Muscle of back (tissue), 13 donors: ENCODE measurements at places on chromosomes 2 and 18.
A peak's percentile ranks its signal among the peaks of the same experiment; 100 is the strongest.

- DNase-seq: no peak
Measured at GRCh38 chr2:199956062-199956380, 639 bp downstream of the MAIP1 start.

GRCh38 chr2:30912056-30912455, 104.8 kb upstream of the CAPN13 start:
- DNase-seq: no peak

GRCh38 chr2:176466918-176467452, 197.7 kb downstream of the MTX2 start:
- no peak for DNase-seq

DNA sequence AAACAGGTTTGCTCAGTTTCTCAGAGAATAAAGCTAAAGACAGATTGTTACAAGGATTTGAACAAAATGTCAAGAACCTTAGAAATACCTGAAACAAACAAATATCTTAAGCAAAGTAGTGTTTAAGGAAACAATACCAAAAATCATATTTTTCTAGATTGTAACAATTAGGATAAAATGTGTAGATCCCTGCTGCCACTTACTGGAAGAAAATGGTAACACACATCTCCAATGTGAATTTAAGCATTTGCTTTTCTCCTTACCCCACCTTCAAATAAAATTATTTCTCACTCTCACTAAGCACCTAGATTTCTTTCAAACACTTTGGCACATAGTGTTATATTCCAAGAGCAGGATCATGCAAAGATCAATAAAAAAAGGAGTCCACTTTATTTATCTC, 34.9 kb downstream of the SUCLG1 start:
- no peak for DNase-seq

DNA sequence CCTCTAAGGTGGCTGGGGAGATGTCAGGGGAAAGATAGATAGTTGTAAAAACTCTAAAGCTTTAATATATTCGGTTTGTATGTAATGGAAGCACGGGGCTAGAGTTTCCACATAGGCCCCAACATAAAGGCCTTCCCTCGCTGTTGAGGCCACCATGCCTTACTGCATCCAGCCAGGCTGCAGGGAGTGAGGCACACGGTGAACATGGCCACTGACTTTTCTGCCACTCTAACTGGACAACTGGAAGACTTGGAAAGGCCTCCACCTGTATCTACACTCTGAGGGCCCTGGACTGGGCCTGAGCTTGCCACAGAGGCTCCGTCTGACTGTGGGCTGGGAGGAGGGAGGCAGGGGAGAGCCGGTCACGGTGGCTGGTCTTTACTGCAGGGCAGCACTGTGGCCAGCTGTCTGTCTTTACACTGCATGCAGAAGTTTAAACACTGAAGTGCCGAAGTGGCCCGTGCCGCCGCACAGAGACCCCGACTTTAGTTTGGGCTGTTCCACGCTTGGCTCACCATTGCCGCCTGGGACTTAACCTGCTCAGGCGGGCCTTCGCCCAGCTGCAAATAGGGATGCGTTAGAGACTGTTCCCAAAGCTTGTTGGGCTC, 66.7 kb downstream of the EMILIN2 start:
- DNase-seq: no peak

DNA sequence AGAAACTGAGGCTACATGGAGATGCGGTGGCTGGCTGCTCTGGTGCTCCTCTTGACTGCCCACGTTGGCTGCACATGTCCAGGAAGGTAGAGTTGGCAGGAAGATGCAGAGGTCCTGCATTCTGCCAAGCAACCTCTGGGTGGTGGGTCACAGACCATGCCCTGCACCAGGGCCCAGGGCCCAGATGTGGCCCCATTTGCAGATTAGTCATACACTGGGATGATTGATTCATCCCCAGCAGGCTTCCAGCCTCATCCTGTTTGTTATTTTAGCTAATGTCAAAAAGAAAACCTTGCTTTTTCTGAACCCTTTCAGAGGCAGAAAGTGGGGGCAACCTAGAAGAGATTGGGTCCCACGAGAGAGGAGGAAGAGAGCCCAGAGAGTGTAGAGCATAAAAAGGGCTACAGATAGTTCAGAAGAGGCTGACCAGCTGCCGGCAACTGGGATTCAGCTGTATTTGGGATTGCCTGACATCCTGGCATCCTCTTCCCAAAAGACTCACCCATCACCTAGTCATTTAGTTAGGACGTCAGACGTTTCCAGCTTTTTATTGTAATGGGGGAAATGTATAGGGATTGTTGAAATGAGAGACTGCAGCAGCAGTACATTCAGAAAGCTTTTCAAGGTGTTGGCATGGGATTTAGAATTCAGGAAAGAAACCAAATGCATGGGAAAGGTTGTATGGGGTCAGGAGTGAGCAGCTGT, 101.9 kb downstream of the CTIF start:
- DNase-seq: no peak

- no peak for DNase-seq
Measured at GRCh38 chr2:63851691-63852311, 10.1 kb downstream of the UGP2 start.

GRCh38 chr18:830315-830901, 18.4 kb upstream of the YES1 start:
- DNase-seq: peak; percentile 51

DNA sequence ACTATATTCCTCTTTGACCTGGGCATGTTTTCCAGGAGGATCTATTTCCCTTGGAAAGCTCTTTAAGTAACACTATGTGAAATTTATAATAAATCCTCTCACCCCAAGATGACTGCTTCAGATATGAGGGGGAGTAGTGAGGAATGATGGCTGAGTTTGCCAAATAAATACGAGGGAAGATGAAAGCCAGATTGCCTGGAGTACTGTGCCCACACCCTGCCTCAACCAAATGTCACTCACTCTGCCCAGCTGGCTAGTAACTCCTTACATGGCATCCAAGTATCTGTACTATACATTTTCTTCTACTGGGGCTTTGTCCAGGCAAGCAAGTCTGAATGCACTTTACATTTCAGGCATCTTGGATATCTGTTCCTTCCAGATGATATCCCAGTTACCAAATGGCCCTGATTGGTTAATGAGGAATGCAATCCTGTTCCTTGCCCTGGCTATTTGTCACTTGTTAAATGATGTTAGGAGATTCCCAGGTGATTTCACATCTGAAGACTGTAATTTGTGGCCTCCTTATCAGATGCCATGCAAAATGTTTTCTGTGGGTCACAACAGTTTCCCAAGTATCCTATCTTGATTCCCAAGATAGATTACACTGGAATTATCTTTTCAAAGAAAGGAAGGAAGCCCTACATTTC, 191.8 kb downstream of the IKZF2 start:
- no peak for DNase-seq

GRCh38 chr2:207409517-207409916, 120.2 kb upstream of the CREB1 start:
- DNase-seq: no peak

DNA sequence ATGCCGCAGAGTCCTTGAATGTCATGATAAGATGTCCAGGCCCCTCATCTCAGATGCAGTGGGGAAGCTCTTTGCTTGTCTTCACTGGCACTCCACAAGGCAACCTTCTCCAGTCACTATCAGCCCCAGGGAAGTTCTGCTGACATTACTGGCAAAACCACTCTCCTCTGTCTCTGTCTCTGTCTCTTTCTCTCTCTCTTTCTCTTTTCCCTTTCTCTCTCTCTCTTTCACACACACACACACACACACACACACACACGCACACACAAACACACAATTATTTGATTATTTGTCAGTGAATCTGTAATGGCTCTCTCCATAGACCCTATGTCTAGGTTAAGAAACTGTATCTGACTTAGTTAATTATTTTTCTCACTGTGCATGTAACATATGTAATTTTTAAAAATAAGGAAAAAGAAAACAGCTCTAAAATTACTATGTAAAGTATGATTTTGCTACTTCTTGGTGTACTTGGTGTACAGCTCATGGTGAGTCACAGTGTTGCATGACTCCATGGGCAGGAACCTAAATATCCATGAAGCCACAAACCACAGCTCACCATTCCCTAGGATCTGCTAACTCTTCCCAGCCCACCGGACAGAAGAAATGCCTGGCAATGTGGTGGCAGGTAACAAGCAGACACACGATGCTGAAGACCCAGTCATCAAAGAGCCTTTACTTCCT, 594.9 kb upstream of the ID2 start:
- no peak for DNase-seq
